Heart right ventricle (tissue), 16 donors: ENCODE measurements at places on chromosomes 16 and 17. TPM values are rescaled to one million over a fixed set of nuclear protein-coding genes. Genes with fewer than 3 reads are reported as not detected.

Gene DUSP3
- total RNA-seq, result 344 TPM

Gene ADAD2
- total RNA-seq, result 2.2 TPM

Gene CLEC3A
- total RNA-seq, result not detected

Gene MED13
- 34.8 TPM for total RNA-seq

Gene RNF43
- total RNA-seq, result 2.7 TPM

Gene PTX4
- total RNA-seq, result not detected
